ENCODE measurements at places on chromosomes 7 and 10.

DNA sequence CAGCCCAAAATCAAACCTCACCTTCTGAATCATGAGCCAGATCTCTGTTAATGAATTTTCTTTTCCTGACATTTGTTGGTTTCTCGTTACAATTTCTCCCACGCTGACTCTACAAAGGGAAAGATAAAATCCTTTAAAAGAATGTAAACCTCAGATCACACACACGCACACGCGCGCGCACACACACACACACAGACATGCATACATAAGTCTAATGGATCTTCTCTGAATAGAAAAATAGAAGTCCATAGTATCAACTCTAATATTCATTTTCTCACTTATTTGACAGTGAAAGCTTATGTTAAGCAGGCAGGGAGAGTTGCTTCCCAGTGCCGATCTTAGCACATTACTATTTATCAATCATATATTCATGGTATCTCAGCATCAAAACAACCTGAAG lies 1.4 kb downstream of the ETV1 start:
- DNase-seq, result no peak

DNA sequence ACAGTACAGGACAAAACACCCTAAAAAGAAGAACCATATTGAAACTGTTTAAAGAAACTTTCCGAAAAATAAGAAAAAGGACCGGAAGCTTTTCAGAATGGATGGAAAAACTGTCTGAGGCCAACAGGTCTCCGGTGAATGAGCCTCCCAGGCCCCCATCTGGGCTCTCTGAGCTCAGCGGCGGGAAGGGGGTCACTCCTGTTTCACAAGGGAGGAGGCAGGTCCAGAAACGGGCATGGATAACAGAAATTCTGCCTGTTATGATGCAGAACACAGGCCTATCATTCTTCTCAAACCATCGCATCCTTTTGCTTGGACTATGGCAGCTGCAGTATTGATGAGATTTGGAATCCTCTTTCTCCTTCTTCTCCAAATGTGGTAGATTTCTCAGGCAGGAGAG lies 58.9 kb upstream of the SHH start:
- DNase-seq, result no peak

GRCh38 chr10:58385784-58386112 lies 538 bp downstream of the TFAM start:
- DNase-seq, result no peak

DNA sequence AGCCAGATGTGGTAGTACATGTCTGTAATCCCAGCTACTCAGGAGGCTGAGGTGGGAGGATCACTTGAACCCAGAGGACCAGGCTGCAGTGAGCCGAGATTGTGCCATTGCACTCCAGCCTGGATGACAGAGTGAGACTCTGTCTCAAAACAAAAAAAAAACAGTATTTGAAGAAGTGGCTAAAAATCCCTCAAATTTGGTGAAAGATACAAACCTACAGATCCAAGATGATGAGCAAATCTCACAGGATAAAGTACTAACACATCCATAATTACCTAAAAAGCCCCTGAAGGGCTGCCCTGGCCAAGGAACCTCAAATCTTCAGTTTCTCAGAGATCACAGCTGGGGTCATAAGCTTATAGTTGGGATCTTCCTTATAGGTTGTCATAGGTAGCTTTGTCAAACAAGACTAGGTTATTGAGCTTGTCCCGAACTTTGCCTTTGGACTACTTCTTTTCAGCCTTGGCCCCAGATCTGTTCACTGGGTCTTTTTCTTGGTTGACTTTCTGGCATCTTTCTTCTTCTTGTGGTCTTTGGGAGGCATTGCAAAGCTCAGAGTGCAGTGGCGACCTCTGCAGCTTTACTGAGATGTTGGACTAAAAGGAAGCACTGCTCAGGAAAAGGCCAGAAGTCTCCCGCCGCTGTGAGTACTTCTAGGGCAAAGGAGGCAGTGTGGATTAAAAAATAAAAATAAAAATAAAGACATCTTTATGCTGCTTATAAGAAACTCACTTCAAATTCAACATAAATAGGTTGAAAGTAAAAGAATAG lies 28.6 kb upstream of the SAR1A start:
- DNase-seq, result no peak

DNA sequence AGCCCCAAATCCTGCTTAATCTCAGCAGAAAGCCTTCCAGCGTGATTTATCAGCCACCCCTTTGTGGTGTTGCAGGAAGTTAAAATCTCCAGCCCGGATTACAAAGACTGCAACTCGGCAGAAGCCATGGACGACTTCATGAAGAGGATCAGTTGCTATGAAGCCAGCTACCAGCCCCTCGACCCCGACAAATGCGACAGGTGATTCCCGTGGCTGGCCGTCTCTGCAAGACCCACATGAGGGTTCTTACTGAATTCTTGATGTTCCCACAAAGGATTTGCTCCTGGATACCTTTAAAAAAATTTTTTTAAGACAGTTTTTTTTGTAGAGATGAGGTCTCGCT lies 16.7 kb downstream of the PFKFB3 start:
- DNase-seq, result no peak

GRCh38 chr10:86699991-86700840 lies 31.9 kb downstream of the LDB3 start:
- DNase-seq, result no peak

- DNase-seq, result no peak
These were observed 174.2 kb downstream of the KIAA1217 start for GRCh38 chr10:24382979-24383663.

DNA sequence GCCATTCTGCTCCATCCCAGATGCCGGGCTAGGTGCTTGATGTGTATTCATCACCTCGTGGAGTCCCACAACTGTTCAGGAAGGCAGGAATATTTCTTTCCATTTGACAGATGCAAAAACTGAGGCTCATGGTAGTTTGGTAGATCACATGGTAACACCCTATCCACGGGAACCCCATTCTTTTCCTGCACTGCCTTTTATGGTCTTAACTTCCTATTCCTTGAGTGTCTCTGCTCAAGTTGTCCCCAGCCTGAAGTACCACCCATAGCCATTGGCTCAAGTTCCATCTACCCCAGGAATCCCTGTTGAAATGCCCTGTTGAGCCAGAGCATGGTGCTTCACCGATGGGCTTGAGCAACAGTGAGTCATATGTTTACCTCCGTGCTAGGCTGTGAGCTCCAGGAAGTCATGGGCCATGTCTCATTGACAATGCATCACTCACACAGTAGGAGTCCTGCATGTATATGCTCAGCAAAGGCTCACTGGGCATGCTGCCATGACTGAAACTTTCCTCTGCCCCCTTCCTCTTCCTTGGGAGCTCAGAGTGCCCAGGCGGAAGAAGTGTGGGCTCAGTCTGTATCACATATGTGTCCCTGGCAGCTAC lies 71.7 kb upstream of the ADAM12 start:
- no peak for DNase-seq

- no peak for DNase-seq
These were observed 7.3 kb downstream of the IL2RA start for GRCh38 chr10:6054884-6055283.

DNA sequence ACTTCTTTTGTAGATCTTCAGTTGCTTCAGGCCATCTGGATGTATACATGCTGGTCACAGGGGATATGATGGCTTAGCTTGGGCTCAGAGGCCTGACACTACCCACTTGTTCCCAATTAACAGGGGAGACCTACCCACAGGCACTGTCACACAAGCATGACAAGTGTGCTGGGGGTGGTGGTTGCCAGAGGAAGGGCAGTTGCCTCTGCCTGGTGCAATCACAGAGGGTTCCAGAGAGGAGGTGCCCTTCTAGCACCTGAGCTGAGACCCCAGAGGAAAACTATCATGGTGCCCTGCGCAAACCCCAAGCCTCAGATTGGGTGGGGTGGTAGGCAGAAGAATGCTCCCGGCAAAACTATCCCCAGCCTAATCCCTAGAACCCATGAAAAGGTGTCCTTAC lies 65.6 kb upstream of the NANOS1 start:
- DNase-seq, result no peak

- no peak for DNase-seq
These were observed 112.5 kb downstream of the GRID1 start for GRCh38 chr10:86254081-86254480.

GRCh38 chr10:22976534-22976933 lies 48.7 kb downstream of the ARMC3 start:
- no peak for DNase-seq

GRCh38 chr7:114930107-114930661 lies 8.3 kb downstream of the MDFIC start:
- DNase-seq, result no peak

- DNase-seq, result no peak
These were observed 2.0 kb upstream of the PITX3 start for GRCh38 chr10:102243309-102243708.

DNA sequence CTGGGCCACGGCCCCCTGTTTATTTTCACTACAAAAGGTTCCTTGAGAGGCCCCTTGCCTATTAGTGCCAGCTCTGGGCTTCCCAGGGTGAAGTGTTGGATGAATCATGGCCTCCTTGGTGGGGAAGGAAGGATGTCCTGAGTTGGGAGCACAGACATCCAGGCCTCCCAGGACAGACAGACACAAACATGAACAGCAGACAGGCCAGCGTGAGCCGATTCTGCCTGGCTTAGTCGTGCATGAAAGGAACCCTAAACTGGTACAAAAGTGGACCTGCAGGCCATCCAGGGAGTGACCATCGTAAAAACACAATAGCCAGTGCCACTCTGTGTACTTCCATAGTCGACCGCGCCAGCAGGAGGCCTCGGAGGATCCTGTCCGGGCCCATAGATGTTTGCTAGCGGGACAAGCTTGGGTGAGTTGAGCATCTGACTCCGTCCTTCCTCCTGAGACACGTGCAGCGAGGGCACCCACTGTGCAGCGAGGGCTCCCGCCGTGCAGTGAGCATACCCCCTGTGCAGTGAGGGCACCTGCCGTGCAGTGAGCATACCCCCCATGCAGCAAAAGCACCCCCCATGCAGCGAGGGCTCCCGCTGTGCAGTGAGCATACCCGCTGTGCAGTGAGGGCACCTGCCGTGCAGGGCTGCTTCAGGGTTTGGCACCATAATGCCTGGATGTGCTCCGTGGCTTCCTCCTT lies 51.3 kb upstream of the PRKAR1B start:
- DNase-seq, result no peak

- DNase-seq, result no peak
These were observed 166.0 kb downstream of the ACTR3B start for GRCh38 chr7:152925412-152926147.

GRCh38 chr10:48670978-48671913 lies 13.4 kb upstream of the WDFY4 start:
- DNase-seq, result no peak

DNA sequence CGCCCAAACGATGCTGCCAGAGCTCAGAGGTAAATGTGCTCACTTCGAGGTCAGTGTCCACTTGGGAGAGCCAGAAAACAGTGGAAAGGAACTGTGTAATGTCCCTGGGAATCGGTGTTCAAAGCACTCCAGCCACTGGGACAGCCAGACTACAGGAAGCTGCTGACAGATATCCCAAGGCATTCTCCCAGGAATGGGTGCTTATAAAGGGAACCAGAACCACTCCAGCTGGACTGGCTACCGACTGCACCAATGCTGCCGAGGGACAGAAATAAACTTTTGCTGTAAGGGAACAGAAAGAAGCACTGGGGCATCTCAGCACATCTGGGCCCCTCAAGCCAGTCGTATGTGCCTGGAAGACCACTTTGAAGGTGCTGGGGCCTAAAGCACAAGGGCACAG lies 76.7 kb downstream of the ATXN7L1 start:
- DNase-seq, result no peak

DNA sequence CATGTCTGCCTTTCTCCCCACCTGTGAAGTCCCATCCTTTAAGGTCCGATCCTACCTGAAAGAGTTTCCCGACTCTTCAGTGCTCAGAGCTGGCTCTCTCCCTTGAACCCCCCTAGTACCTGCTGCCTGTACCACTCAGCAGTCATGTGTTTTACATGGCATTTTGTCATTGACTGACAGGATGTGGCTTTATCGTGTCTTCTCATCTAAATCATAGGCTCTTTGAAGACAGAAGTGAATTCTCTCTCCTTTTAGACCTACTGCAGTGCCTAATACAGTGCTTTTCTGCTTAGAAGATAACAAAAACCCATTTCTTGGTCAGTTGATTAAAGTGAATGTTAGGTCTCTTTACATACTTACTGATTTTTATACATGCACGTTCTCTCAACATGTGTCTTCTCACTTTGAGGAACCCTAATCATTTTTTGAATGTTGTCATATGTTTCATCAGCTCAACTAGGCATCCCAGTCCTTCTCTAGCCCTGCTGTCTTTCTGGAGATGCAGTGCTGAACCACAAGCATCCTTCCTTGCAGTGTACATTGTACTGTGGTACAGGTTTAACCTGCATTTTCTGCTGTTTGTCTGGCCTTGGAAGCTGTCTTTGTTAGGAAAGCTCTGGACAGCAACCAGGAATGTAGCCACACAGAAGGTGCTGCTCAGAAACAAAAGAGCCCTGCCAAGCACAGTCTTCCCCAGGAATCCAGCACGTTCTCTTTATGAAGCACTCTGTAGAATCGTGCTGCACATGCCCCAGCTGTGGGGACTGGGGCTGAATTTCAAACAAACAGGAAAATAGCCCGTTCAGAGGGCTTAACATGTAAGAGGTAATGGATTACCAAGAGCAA lies 28.1 kb upstream of the LRRC4 start:
- DNase-seq, result no peak

DNA sequence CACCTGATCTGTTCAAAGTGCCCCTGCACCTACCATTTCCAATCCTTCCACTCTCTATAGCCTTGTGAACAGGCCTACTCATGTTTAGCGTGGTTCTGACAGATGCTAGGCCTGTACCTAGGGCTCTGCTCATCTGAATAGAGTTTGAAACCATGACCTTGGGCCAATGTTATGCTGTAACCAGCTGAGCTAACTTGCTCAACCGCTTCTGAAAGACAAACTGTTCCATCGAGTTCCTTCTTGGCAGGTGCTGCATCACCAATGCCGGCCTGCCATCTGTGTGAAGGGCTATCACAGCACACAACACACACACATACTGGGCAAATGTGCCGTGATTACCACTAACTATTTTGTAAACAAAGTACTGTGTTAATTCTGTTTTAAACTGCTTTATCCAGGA lies 419.0 kb upstream of the GALNT17 start:
- DNase-seq, result no peak

GRCh38 chr7:135537905-135538304 lies 19.8 kb upstream of the NUP205 start:
- DNase-seq, result no peak

GRCh38 chr7:5441840-5442503 lies 18.3 kb upstream of the TNRC18 start:
- DNase-seq, result no peak

DNA sequence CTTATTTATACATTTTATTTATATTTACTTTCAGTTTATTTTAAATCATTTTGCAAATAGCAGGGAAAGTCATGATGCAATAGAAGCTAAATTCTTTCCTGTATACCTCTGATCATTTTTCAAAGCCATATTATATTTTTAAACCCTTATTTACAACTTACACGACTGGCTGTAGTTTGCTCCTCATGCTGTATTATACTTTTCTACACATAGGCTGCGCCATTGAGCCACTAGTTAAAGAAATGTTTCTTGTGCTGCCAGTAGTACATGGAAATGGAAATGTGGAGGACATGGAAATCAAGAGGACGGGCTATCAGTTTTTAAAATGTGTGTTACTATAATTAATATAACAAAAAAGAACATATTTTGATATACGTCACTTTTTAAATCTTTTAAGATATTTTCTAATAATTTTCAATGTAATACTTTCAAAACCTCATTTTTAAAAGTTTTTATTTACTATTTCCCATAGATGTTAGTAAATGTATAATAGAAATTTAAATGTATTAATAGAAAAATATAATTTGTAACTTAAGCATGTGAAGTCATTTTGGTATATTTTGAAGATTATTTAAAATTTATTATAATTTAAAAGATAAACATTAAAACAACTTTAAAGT lies 118.5 kb downstream of the VTI1A start:
- DNase-seq, result no peak

GRCh38 chr10:130065251-130065650 lies 45.4 kb downstream of the C10orf143 start:
- no peak for DNase-seq

Data from stimulated activated CD8-positive, alpha-beta memory T cell treated with anti-CD3 and anti-CD28 coated beads, Interleukin-2, amount 100 ng/mL, for 1 hour (primary cell).